Right kidney (tissue), 9 donors: ENCODE measurements at places on chromosomes 3 and 15.

DNA sequence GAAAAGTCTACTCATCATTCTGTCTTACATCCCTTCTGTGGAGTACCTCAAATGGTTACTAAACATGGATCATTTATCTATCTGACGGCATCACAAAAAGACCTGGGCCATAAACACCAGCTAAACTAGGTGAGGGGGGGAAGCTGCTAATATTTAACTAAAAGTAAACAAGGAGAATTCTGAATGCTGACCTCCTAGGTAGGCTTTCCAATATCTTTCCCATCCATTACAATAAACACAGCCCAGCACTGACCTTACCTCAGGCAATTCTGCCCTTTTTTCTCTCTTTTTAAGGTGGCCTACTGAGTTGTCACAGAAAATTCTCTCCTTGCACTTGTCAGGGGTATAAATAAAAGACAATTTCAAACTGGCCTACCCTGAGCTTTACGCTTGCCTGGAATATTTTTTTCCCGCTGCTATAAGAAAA lies 33.1 kb downstream of the USF3 start:
- no peak for DNase-seq

- no peak for DNase-seq
Measured at GRCh38 chr3:40631341-40631995, 106.7 kb downstream of the ZNF621 start.

DNA sequence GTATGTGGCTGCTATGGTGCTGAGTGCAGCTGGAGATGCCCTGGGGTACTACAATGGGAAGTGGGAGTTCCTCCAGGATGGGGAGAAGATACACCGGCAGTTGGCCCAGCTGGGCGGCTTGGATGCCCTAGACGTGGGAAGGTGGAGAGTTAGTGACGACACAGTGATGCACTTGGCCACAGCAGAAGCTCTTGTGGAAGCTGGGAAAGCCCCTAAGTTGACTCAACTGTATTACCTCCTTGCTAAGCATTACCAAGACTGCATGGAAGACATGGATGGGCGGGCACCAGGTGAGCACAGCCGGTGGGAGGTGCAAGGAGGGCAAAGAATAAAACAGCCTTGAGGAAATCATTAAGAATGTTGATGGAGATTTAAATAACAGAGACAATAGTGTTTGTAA lies 2.9 kb downstream of the ADPRH start:
- DNase-seq, result no peak

DNA sequence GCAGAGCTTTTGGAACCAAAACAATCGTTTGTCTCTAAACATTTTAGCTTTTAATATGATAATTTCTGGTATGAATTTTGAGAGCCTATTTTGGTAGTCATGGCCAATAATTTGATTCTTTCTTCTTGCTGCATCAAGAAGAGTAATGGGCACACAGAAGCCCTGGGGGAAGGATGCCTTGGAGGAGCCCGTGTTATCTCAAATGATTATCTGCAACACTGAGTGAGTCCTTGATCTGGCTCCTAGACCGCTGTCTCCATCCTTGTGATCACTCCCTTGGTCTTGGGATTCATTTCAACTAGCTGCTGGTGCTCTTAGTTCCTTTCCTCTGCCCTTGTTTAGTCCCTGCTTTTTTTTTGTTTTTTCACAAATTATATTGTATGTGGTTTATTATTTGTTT lies 77.9 kb upstream of the CCNL1 start:
- no peak for DNase-seq

GRCh38 chr15:29003191-29003839 lies 117.5 kb downstream of the APBA2 start:
- no peak for DNase-seq

GRCh38 chr15:33296856-33297255 lies 13.9 kb upstream of the RYR3 start:
- DNase-seq, result no peak

DNA sequence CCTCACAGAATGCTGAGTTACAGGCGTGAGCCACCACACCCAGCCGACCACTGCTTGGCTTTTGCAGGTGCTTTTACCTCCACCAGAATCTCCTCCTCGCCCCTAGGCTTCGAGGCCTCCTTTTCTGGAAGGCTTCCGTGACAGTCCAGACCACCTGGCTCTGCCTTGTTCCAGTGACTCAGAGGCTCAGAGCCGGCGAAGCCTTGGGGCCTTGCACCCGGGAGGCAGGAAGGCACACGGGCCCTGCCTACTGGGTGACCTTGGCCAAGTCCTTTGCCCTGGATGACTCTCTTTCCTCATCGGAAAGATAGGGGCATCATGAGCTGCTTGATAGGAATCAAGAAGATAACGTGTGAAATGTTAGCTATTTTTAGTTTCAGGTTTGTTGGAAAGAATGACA lies 31.3 kb upstream of the FURIN start:
- no peak for DNase-seq

DNA sequence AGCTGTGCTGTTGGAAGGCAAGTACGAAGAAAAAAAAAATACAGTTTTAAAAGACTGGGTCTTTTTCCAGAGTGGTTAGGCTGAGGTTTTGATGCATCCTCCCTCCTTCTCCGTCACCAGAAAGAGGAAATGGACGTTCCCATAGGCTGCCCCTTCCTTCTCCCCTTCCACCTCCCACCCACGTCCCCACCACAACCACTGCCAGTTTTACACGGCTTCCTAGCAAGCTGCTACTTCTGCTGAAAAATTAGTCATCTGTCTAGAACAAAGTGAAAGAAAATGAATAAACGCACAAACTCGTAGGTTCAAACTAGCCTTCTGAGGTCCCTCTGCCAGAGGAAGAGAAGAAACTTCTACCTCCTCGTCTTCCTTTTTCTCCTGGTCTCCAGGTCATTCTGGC lies 71.6 kb upstream of the RPL35A start:
- DNase-seq, result no peak

DNA sequence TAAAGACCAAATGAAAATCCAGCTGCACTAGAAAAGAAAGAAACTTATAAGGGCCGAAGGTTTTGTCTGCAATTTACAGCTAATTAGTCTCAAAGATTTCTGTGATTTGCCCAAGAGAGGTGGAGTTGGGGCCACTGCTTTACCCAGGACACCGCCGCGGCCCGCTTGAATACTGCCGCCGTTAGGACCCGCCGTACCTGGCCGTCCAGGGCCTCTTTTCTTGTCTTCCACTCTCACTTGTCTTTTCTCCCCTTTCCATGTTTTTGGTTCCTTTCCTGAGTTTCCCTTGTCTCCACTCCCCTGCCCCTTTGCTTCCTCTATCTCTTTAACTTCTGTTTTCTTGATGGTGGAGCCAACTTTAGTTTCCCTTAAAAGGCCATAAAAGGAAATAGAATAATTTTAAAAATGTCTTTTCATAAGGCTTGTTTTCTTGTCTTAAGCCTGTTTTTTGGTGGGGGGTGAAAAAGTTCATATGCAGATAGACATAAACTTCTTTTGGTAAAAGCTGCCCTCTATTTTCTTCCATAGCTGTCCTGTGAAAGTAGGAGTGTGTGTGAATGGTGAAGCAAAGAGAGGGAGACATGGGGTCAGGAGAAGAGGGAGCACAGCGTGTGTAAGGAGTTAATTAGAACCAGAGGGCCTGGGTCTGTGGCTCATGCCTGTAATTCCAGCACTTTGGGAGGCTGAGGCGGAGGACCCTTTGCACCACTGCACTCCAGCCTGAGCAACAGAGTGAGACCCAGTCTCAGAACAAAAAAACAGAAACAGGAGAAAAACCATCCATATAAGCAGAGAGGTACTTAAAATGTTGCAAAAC lies 16.0 kb upstream of the CCNL1 start:
- peak; percentile 79 for DNase-seq

DNA sequence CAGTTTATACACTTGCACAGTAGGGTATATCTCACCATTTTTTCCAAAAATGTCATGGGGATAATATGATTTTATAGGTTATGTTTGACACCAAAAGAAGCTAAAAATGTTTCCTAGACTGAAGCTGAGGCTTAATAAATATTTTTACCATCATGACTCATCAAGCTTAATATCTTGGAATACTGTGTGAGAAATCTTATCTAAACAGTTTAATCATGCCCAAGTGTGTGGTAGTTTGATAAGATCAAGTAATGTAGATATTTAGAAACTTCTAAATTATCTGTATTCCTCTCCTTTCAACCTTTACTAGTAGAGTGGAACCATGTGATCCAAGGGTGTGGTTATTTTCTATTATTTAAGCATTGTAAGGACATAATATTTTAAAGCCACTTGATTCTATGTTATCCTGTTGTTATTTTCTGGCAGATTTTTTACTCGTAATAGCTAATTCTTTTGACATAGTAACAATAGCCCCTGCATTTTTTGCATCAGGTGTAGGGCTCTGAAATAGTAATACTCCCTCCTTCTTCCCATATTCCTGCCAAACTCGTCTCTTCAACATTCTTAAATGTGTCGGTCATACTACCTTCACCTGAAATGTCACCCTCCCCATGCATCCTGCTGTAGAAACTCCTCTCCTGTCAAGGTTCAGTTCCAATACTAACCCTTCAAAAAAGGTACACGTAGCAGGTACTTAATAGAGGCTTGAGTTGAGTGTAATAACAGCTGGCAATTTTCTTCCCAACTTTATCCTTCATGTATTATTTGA lies 729.6 kb downstream of the NLGN1 start:
- DNase-seq, result no peak

DNA sequence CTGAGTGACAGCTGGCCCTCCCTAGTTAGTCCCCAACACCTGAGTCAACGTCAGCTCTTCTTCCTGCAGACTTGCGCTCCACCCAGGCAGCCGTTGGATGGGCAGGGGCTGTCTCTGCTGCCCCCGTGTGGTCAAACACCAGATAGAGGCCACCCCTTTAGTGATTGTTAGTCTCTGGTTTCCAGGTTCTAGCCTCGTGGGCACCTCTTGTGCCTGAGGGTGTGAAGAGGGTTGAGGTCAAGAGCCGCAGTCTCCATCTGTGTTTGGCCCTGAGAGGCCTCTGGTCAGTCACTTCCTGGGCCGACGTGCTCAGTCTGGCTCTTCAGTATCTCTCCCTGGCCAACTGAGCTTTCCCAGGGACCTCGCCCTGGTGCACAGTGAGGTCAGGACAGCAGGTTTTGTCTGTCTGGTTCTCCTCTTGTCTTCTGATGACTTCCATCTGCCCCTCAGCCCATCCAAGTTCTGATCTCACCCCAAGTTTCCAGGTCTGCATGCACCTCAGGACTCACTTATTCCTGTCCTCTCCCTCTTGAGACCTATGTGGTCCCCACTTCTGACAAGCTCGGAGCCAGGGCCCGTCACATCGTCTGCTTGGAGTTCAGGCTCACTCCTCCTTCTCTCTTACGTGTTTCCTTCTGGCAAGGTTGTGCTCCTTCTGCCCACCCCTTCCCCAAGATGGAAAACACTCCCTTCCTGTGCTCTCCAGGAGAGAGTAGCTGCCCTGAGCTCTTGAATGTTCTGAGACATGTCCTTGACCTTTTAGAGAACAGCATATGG lies 20.9 kb downstream of the CD276 start:
- DNase-seq, result no peak

GRCh38 chr15:56957812-56958406 lies 39.5 kb downstream of the TCF12 start:
- DNase-seq, result no peak

- DNase-seq, result no peak
Measured at GRCh38 chr15:52737720-52738119, 52.4 kb downstream of the ONECUT1 start.

DNA sequence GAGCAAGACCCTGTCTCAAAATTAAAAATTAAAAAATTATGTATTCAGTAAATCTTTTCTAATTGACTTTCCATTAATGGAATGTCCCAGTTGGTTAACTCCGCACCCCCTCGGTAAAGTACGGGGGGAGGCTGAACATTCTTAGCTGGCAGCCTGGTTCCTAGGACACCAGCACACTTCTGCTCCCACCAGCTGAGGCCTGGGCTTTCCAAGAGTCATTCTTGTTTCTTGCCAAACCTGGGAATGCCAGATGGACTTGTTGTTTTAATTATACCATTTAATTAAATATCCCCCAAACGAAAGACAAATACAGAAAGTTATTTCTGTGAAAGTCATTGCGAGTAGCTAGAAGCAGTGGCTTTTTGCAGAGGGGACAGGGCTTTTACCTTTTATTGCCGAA lies 179.4 kb downstream of the VGLL4 start:
- no peak for DNase-seq

GRCh38 chr15:70532531-70533186 lies 230.7 kb downstream of the UACA start:
- DNase-seq, result no peak

- peak; percentile 84 for DNase-seq
Measured at GRCh38 chr3:39177708-39178332, 14.6 kb downstream of the XIRP1 start.

DNA sequence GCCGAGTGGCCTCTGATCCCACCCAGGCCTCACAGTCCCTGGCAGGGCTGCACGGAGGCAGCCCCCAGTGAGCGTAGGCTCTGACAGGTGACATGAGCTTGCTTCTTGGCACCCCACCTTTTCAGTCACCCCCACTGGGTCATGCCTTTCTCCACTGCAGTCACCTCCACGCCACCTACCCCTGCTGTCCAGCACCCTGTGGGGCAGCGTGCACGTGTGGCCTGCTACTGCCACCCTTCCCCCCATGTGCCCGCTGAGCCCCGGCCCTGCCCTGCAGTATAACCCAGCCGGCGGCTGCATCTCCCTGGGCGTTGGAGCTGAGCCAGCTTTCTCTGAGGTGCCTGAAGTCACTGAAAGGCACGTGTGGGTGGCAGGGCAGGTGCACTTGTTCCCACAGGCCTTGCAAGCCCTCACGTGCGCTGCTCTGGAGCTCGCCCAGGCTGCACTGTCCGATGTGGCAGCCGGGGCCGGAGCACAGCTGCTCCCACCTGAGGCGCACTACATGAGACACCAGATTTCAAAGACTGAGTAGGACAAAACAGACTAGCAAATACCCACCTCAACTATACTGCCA lies 65.6 kb downstream of the NIPA2 start:
- no peak for DNase-seq

DNA sequence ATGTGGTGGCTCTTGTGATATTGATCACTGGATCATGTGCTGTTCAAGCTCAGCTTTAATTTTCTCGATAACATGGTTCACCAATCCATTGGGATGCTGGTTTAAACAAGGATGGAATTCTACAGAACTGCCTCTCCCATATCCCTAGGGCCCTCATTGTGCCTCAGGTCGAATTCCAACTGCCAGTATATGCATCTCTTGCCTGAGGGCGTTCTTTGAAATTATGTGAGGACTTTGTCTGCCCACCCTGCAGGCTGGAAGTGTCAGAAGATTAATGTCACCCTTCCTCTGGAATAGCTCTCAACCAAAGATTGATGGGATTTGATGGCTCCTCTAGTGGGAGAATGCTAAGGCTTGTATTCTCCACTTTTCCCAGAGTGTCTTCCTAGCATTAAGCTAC lies 175.6 kb upstream of the GALNT15 start:
- DNase-seq, result no peak

DNA sequence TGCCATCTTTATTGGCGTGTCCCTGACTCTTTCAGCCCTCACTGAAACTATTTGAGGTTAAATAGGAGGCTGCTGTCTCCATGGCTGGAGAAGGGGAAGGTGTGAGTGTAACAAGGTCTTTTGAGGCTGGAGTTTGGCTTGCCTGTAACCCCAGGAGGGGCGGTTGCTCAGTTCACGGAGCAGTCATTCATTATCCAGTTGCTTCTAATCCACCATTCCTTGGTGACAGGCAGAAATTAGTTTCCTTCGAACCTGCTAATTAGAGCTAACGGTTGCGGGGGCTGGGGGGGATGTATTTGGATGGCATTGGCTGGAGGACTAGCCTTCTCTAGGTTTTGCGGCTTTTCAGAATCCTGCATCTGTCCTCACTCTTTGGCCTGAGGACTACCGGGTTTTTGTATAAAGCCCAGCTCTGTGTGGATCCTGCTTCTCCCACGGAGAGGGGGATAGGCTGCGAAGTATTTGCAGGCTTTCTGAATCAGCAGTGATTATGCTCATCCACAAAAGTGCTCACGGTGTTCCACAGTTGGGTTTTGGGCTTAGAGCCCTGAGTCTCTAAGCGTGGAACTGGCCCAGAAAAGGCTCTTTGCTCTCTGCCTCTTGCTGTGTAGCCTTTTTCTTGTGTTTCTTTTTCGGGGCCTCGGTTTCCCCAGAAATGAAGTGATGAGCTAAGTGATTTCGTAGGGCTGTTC lies 18.6 kb downstream of the FGD5 start:
- DNase-seq, result peak; percentile 21
